Activated CD4-positive, alpha-beta memory T cell treated with anti-CD3 and anti-CD28 coated beads for 36 hours (primary cell): ENCODE measurements at places on chromosomes 2 and 18. TPM values are rescaled to one million over a fixed set of nuclear protein-coding genes. Genes with fewer than 3 reads are reported as not detected.

DNA sequence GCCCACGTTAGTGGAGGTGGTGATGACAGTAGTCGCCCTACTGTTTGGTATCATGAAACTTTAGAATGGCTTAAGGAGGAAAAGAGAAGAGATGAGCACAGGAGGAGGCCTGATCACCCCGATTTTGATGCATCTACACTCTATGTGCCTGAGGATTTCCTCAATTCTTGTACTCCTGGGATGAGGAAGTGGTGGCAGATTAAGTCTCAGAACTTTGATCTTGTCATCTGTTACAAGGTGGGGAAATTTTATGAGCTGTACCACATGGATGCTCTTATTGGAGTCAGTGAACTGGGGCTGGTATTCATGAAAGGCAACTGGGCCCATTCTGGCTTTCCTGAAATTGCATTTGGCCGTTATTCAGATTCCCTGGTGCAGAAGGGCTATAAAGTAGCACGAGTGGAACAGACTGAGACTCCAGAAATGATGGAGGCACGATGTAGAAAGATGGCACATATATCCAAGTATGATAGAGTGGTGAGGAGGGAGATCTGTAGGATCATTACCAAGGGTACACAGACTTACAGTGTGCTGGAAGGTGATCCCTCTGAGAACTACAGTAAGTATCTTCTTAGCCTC is 16.2 kb downstream of the MSH6 start:
- H3K36me3 ChIP-seq = peaks cover 83% of the 10 kb centered on the region
- peak overlapping the region; percentile 61 for H3K27ac ChIP-seq
- no peaks in the 10 kb centered on the region for H3K27me3 ChIP-seq
- DNase-seq = no peak
- peaks cover 8% of the 10 kb centered on the region for H3K4me1 ChIP-seq

- no peak overlapping the region for H3K4me3 ChIP-seq
- H3K27ac ChIP-seq = no peak overlapping the region
- no peaks in the 10 kb centered on the region for H3K36me3 ChIP-seq
- H3K27me3 ChIP-seq = peaks cover 4% of the 10 kb centered on the region
Measured at GRCh38 chr2:100224988-100225710, 82.8 kb upstream of the AFF3 start.

DNA sequence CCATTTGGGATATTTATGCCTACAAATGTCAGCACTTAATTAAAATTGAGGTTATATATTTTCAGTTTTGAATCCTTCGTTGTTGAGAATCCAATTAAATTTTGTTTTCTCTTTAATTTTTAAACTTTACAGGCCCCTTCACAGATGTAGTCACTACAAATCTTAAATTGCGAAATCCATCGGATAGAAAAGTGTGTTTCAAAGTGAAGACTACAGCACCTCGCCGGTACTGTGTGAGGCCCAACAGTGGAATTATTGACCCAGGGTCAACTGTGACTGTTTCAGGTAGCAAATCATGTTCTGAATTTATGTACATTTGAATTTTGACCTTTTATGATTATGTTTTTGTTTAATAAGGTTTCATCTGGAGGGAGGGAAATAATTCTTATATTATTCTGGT is 17.9 kb downstream of the VAPA start:
- H3K4me1 ChIP-seq = peaks cover 38% of the 10 kb centered on the region
- H3K36me3 ChIP-seq = peaks cover 10% of the 10 kb centered on the region
- no peak overlapping the region for H3K27ac ChIP-seq
- H3K4me3 ChIP-seq = no peak overlapping the region
- DNase-seq = no peak

- H3K4me1 ChIP-seq = no peaks in the 10 kb centered on the region
- H3K27ac ChIP-seq = no peak overlapping the region
- H3K4me3 ChIP-seq = no peak overlapping the region
- H3K27me3 ChIP-seq = no peaks in the 10 kb centered on the region
- DNase-seq = no peak
Measured at GRCh38 chr18:986051-986450, 81.4 kb downstream of the ADCYAP1 start.

GRCh38 chr2:16496426-16497388 is 168.9 kb downstream of the CYRIA start:
- H3K36me3 ChIP-seq = no peaks in the 10 kb centered on the region
- H3K4me3 ChIP-seq = no peak overlapping the region
- peaks cover 2% of the 10 kb centered on the region for H3K27me3 ChIP-seq
- H3K4me1 ChIP-seq = no peaks in the 10 kb centered on the region

GRCh38 chr2:75130171-75130570 is 69.1 kb downstream of the TACR1 start:
- H3K4me3 ChIP-seq = no peak overlapping the region
- H3K27ac ChIP-seq = no peak overlapping the region
- H3K4me1 ChIP-seq = no peaks in the 10 kb centered on the region
- H3K27me3 ChIP-seq = no peaks in the 10 kb centered on the region
- H3K36me3 ChIP-seq = no peaks in the 10 kb centered on the region

- no peak overlapping the region for H3K4me3 ChIP-seq
- peaks cover 8% of the 10 kb centered on the region for H3K36me3 ChIP-seq
- H3K4me1 ChIP-seq = peaks cover 13% of the 10 kb centered on the region
Measured at GRCh38 chr18:13491138-13491537, 235.2 kb downstream of the FAM210A start.

DNA sequence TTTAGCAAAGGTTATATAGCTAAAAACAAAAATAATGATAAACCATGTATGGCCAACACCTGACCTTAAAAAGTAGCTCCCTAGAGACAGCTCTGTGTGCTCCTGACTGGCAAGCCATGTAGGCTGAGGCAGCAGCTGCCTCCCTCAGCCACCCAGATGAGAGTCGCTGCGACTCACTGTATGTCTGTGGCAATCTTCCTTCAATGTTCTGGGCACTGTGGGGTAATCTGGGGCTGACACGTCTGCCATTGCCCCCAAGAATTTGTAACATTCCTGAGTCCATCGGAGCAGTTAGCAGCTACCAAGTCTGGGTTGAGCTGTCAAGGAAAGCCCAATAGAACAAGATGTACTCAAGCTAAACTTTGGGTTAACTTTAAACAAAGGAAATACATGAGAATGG is 106.4 kb upstream of the DAPL1 start:
- H3K27ac ChIP-seq = no peak overlapping the region
- H3K4me1 ChIP-seq = no peaks in the 10 kb centered on the region
- no peak overlapping the region for H3K4me3 ChIP-seq
- H3K27me3 ChIP-seq = peaks cover 7% of the 10 kb centered on the region

- no peaks in the 10 kb centered on the region for H3K4me1 ChIP-seq
- peaks cover 2% of the 10 kb centered on the region for H3K27me3 ChIP-seq
- no peak overlapping the region for H3K27ac ChIP-seq
- H3K36me3 ChIP-seq = peaks cover 3% of the 10 kb centered on the region
- no peak overlapping the region for H3K4me3 ChIP-seq
- DNase-seq = no peak
Measured at GRCh38 chr2:217386041-217386440, 526.2 kb upstream of the TNP1 start.

DNA sequence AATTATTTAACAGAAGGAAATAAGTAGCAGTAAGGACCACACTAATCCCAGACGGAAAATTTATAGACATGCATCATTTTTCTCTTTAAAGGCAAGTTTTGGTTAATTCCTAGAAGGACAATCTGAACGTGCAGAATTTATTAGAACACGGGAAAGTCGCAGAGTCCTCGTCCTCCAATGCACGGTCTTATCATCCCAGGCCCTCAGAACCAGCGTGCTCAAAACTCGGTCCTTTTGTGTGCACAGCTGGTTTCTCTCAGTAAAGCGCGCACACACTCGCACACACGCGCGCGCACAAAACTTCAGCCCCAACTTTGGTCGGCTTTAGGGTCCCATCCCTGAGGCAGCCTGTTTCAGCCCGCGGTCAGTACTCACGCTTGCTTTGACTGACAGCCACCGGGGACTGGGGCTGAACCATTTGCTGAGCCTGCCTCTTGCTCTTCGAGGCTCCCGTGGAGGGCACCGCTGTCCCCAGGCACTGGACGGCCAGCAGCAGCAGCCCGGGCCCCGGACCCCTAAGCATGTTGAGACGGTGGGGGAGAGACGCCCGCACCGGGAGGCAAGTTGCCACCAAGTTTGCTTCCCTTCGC is 493 bp downstream of the FN1 start:
- H3K27me3 ChIP-seq = peaks cover 61% of the 10 kb centered on the region
- H3K4me3 ChIP-seq = peak overlapping the region; percentile 55
- DNase-seq = peak; percentile 9
- H3K4me1 ChIP-seq = peaks cover 15% of the 10 kb centered on the region
- no peak overlapping the region for H3K27ac ChIP-seq

DNA sequence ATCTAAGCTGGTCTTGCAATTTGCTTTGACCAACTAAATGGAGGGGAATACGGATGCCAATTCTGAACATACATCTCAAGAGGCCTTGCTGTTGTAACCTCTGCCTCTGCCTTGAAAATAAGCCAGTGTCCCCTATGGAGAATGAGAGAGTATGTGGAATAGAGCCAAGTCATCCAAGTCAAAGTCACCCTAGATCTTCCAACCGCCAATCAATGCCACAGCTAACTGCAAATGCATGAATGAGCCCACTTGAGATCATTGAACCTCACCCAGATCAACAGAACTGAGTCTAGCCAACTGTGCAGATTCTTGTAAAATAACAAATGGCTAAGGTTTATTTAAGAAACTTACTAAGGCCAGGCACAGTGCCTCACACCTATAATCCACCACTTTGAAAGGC is 139.8 kb upstream of the TANK start:
- no peak overlapping the region for H3K27ac ChIP-seq
- no peaks in the 10 kb centered on the region for H3K27me3 ChIP-seq
- H3K4me3 ChIP-seq = no peak overlapping the region
- no peaks in the 10 kb centered on the region for H3K4me1 ChIP-seq
- no peaks in the 10 kb centered on the region for H3K36me3 ChIP-seq
- no peak for DNase-seq

DNA sequence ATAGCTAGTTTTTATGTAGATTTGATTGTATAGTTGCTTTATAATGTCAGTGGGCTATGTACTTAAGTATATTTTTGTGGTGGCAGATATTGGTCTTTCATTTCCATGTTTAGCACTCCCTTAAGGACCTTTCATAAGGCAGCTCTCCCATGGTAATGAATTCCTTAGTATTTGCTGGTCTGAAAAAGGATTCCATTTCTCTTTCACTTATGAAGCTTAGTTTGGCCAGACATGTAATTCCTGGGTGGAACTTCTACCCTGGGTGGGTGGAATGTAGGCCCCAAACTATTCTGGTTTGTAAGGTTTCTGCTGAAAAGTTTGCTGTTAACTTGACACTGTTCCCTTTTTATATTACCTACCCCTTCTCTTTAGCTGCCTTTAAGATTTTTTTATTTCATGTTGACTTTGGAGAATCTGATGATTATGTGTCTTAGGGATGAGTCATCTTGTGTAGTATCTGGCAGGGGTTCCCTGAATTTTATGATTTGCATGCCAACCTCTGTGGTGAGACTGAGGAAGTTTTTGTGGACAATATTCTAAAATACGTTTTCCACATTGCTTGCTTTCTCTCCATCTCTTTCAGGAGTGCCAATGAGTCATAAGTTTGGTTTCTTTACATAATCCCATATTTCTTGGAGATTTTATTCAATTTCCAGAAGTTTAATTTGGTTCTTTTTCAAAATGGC is 65.4 kb upstream of the VRK2 start:
- no peak overlapping the region for H3K4me3 ChIP-seq
- H3K27ac ChIP-seq = no peak overlapping the region

DNA sequence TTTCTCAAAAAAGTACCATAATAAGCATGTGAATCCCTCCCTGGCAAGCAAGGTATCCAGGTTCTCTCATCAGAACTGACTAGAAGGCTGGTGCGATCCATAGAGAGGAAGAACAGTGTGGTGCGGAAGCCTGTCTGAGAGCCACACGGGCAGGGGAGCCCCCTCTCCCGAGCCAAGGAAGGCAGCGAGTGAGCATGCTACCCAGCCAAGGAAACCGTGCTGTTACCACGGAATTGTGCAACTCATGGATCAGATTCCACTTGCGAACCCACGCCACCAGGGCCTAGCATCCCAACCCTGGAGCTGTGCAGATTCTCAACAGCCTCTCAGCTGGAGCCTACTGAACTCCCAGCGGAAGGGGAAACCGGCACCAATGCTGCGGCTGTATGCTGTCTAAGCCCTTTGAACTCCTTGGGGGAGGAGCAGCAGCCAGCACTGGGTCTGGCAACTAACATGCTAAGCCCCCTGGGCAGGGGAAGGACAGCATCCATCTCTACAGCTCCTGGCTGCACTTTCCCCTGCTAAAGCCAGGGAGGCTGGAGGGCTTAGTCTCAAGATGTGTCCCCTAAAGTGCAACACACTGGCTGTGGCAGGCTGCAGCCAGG is 823.1 kb downstream of the EPHA4 start:
- H3K36me3 ChIP-seq = no peaks in the 10 kb centered on the region
- no peaks in the 10 kb centered on the region for H3K4me1 ChIP-seq
- H3K27ac ChIP-seq = no peak overlapping the region
- H3K27me3 ChIP-seq = no peaks in the 10 kb centered on the region
- DNase-seq = no peak
- H3K4me3 ChIP-seq = no peak overlapping the region

- no peak for DNase-seq
- no peak overlapping the region for H3K27ac ChIP-seq
- peaks cover 3% of the 10 kb centered on the region for H3K4me1 ChIP-seq
- no peaks in the 10 kb centered on the region for H3K27me3 ChIP-seq
Measured at GRCh38 chr2:47235132-47235531, 80.0 kb upstream of the STPG4 start.

DNA sequence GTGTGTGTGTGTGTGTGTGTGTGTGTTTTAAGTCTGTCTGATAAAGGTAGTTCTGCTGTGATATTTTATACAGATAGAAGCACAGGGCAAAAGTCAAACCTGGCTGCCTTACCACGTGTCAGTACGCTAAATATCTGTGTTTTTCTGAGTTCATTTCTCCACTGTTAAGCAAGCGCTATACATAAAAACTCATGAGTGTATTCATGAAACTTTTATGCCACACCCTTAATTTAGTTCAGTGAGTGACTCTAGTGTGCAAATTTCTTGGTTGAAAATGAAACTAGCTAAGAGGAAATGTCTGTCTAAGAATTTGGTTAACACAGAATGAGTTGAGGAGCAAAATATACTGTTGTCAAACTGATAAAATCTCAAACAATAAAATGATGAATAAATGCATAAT is 11.2 kb downstream of the CASP10 start:
- peak overlapping the region; percentile 33 for H3K27ac ChIP-seq
- H3K27me3 ChIP-seq = no peaks in the 10 kb centered on the region
- H3K4me1 ChIP-seq = peaks cover 53% of the 10 kb centered on the region
- H3K36me3 ChIP-seq = peaks cover 39% of the 10 kb centered on the region
- no peak for DNase-seq

CYP26B1 gene
- not detected for total RNA-seq

SH3RF3 gene
- 0.33 TPM for total RNA-seq

CIB4 gene
- total RNA-seq = not detected

CFAP65 gene
- total RNA-seq = not detected

BUB1 gene
- 90.8 TPM for total RNA-seq

FARSB gene
- 40.3 TPM for total RNA-seq

SIX3 gene
- total RNA-seq = not detected

NMUR1 gene
- total RNA-seq = not detected

PROC gene
- total RNA-seq = not detected

FBXO36 gene
- total RNA-seq = 1.5 TPM

PDE6D gene
- total RNA-seq = 29.5 TPM

RANBP2 gene
- 72.0 TPM for total RNA-seq

NRP2 gene
- total RNA-seq = 1.9 TPM

MRPL19 gene
- 64.6 TPM for total RNA-seq
